ENCODE measurements at places on chromosomes 1 and 21.

DNA sequence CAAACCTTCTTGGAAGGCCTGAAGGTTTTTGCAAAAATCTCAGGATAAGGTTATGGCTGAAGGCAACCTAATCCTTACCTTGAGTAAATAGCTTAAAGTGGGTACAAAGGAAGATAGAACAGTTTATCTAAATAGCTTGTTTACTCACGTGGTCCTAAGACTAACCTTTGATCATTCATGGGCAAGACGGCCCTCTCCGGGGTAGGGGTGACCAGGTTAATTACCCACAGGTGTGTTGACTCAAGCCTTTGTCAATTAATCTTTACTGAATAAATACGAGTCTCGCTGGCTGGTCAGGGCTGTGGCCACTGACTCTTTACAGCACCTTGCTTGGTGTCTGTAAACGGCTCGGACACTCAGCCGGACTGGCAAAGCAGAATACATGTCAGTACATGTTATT lies 10.8 kb downstream of the AADACL4 start:
- DNase-seq = no peak

DNA sequence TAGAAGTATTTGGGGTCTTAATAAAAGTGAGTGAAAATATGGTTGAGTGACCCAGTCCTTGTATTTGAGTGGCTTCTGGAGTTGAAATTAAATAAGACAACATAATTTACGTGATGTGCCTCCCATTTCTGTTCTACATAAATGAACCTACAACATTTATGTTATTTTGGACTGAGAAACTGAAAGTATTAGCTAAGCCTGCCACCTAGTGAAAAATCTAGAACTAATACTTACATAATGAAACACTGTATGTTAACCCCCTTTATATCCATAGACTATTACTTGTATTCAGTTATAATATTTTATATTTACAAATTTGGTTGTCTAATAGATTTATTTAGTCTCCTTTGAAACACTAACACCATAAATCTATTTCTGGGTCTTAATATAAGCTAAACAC lies 298.9 kb downstream of the KCNT2 start:
- DNase-seq = no peak

DNA sequence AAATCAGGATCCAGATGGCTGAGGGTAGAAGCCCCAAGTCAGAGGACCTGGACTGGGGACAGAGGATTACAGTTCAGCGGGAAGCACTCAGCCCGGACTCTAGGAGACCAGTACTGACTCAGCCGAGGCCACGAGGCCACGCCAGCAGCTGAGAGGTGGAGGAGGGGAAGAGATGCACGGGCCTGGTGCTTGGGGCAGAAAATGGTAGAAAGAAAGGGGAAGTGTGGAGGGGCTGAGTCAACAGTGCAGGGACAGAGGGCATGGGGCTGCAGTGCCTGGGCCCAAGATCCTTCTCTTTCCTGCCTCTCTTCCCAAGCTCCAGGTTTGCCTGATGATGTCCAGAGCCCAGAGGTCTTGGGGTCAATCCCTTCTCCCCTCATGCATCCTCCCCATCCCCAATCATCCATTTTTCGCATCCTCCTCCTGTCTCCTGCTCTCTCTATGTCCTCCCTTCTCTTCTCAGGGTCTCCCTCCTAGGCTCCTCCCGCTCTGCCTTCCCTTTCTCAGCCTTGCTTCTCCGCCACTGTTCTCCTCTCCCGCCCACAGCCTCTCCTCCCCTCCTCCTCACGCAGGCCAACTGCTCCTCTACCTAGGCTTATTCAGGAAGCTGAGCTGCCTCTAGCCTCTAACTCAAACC lies 7.7 kb downstream of the ARHGEF2 start:
- peak; percentile 39 for DNase-seq

GRCh38 chr1:233869680-233870079 lies 34.8 kb upstream of the SLC35F3 start:
- DNase-seq = no peak

DNA sequence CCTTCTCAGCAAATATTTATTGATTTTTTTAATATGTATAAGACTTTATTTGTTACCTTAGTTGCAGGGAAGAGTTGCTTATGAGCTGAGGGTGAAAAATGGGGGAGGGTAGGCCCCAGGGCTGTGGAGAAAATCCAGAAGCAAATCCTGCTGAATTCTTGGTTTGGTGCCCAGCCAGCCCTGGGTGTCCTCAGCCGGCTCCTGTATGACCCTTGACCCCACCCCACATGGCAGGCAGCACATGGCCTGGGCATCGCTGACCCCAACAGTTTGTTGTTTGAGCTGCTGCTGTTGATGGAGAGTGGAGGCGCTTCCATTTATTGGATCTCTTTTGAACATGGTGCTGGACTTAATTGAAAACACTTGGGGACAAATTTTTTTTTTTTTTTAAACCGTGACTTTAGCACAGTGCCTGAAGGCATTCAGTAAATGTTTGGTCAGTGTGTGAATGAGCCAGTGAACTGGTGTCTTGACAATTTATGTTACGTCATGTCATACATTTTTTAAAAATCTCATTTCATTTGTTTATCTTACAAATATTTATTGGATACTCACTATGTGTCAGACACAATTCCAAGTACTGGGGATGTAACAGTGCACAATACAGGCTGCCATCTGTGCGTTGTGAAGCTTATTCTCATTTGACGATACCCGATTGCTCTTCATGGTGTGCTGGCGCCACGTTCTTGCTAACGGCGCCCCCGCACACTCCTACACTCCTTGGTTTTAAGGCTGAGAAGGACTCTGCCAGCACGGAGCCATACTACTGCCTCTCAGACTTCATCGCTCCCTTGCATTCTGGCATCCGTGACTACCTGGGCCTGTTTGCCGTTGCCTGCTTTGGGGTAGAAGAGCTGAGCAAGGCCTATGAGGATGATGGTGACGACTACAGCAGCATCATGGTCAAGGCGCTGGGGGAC lies 98.8 kb downstream of the MTR start:
- DNase-seq = no peak

GRCh38 chr1:192747301-192747700 lies 61.5 kb upstream of the RGS2 start:
- DNase-seq = no peak

GRCh38 chr1:19909392-19909791 lies 14.0 kb downstream of the PLA2G2E start:
- DNase-seq = no peak

DNA sequence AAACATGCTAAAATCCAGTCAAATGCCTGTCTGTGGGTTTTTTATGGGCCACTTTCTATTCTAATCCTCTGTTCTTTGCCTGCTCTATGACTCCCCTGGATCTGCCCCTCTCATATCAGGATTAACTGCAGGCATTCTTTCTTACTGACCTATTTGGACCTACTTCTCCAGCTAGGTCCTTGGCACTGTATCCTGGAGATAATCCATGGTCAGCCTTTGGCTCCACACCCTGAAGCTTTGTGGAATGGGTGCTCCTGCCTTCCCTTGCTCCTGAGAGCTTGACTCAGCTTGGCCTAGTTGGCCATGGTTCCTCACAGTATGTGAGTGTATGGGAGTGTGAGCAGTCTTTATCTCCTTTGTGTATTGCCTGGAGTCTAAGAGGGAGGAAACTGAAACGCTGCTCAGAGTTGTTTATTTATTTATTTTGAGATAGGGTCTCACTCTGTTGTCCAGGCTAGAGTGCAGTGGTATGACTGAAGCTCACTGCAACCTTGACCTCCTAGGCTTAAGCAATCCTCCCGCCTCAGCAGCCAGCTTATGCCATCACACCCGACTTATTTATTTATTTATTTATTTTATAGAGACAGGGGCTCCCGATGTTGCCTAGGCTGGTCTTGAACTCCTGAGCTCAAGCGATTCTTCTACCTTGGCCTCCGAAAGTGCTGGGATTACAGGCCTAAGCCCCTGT lies 28.7 kb upstream of the CDC14A start:
- DNase-seq = no peak

GRCh38 chr1:154807048-154807591 lies 63.0 kb downstream of the KCNN3 start:
- DNase-seq = no peak

GRCh38 chr1:60969971-60970509 lies 112.3 kb upstream of the NFIA start:
- DNase-seq = no peak

DNA sequence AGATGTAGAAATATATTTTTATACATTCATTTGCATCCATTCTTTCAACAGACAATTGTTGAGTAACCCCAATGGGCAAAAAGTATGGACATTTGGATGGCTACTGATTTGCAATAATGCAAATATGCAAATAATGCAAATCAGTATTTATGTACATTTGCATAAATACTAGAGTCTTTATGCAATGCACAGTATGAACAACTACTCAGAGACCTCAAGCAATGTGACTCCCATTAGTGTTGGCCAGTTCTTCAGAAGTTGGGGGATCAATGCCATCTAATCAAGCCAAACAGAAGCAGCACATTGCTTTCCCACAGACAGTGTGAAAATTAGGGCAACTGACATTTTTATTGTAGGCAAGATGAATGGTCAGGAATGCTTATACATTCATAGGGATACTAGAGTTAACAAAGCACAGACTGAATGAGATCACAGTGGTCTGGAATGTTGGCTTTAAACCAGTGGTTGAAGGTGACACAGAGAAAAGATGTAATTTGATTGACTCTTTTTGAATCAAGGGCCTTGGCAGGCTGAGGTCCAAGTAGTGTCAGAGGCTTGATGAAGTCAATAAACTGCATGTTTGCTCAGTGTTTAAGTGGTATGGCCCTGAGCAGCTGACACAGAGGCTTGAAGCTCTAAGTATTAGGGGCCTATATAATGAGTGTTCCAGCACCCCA lies 256.6 kb downstream of the CTH start:
- no peak for DNase-seq

- no peak for DNase-seq
Observed at GRCh38 chr1:114286179-114286578, 132.5 kb upstream of the SYT6 start.

GRCh38 chr1:181144238-181144637 lies 55.7 kb downstream of the IER5 start:
- DNase-seq = no peak

DNA sequence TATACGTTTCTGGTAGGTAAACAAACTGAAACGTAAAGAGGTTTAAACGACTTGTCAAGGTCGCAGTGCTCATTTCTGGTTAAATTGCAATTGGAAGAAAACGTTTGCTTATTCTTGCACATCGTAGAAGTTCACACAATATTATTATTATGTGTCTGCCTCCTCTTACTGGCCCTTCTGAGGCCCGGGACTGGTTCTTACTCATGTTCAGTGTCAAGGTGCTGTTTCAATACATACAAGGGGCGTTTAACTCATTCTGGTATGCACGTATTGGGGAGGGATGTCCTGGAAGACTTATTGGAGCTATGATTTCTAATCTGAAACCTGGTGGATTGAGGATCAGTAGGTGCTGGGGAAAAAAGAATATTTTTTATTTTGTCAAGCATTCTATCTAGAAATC lies 932 bp downstream of the RPF1 start:
- no peak for DNase-seq

DNA sequence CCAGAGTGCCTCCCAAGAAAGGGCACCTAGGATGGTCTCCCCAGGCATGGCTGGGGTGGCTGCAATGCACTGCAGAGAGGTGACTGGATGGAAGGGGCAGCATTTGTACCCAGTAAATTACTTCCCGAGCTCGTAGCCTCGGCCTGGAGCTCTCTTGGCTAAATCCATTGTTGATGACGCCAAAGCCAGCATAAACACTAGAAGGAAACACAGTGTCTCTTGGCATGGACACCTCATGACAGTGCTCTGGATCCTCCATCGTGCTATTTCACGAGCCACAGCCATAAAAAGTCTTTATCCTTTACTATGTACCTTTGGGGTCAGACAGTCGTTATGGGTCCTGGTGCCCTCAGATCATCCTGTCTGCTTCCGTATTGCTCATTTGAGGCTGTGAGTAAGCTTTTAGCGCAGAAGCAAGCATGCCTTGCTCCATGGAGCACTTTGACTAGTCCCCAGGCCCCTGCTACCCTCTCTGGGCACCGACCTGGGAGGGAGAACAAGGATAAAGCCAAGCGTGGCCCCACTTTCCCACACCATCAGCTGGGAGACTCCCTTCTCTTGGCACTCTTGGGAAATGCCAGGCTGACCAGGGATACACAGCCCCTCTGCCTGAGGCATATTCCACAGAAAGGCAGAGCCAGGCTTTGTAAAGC lies 10.3 kb upstream of the PRELP start:
- DNase-seq = no peak

- no peak for DNase-seq
Observed at GRCh38 chr1:7046891-7047290, 261.6 kb downstream of the CAMTA1 start.

DNA sequence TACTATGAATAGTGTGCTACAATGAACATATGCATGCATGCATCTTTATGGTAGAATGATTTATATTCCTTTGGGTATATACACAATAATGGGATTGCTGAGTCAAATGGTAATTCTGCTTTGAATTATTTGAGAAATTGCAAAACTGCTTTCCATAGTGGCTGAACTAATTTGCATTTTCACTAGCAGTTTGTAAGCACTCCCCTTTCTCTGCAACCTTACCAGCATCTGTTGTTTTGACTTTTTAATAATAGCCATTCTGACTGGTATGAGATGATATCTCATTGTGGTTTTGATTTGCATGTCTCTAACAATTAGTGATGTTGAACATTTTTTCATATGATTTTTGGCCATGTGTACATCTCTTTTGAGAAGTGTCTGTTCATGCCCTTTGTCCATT lies 24.0 kb upstream of the DIRAS3 start:
- DNase-seq = no peak

- DNase-seq = no peak
Observed at GRCh38 chr1:10378081-10378841, 20.6 kb upstream of the PGD start.

GRCh38 chr1:44590475-44590874 lies 83.8 kb downstream of the TMEM53 start:
- DNase-seq = no peak

DNA sequence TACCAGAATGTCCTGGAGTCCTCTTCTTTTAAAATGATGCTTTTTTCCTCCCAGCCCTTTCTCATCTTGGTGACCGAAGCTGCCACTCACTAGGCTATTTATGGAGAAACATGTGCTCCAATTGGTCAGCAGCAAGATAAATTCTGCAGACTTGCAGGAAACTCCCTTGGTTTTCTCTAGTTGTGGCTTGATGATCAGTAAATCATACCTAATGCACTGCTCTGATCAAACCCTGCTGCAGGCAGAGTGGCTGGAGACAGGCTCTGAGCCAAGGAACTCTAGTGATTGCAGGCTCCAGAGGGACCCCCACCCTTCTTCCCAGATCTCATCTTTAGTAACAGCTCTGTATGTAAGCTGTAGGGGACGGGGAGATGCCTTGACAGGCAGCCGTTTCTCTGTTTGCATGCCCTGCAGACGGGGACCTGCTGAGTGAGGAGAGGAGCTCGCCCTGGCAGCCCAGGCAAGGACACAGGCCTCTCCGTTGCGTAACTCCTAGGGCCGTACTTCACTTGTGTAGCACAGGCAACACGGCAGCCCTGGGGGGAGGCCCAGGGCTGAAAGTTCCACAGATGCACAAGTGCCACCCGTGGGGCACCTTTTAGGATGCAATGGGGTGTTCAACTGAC lies 14.5 kb downstream of the SLC6A17 start:
- no peak for DNase-seq
